ENCODE measurements at places on chromosomes 2 and 18.

DNA sequence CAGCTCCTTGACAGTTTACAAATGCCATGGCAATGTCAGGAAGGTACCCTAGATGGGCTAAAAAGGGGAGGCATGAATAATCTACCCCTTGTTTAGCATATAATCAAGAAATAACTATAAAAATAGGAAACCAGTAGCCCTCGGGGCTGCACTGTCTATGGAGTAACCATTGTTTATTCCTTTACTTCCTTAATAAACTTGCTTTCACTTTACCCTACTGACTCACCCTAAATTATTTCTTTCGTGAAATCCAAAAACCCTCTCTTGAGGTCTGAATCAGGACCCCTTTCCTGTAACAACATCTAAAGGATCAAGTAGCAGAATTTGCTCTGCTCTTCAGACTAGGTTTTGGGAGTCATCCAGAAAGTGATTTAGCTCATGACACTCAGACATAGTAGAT lies 43.7 kb downstream of the CD8B2 start:
- DNase-seq, result no peak

GRCh38 chr2:128466376-128466775 lies 147.7 kb upstream of the HS6ST1 start:
- DNase-seq, result no peak

GRCh38 chr2:12861344-12861930 lies 144.7 kb downstream of the TRIB2 start:
- DNase-seq, result no peak

DNA sequence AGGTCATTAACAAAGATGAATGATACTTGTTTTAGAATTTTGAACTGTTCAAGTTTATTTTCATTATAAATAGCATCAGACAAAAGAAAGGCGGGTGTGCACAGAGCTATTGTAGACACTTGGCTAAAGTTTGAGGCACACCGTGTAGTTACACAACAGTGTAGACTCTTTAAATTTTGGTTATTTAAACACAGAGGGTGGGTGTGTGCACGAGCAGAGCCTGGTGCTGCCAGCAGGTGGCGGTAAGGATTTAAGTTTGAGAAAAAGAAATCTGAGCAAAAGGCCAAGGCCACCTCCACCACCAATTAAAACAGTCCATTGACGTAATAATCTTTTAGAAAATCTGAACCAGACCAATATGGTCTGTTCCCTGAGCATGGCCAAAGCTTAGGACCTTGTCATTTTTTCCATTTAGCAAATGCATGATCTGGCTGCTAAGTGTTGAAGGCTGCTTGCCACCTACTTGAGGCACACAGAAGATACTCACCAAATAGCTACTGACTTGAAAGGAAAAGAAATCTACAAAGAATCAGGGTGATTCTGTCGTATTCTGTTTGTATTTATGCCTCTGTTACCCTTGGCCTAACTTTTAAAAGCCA lies 14.3 kb downstream of the COPS7B start:
- no peak for DNase-seq

DNA sequence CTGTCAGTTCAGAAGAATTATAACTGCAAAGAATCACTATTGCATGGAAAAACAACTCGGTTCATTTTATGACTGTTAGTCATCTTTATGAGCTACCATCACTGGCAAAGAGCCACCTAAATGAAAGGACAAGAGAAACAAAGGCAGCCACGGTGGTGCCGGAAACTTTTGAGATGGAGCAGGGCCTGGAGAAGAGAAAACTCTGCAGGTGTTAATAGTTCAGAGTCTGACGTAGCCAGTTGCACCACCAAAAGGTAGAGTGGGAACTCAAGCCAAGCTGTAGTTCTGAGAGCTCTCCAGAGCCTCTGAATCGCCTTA lies 110.9 kb downstream of the FTCDNL1 start:
- DNase-seq, result no peak

Data from stimulated activated CD8-positive, alpha-beta memory T cell treated with anti-CD3 and anti-CD28 coated beads, Interleukin-15, amount 100 ng/mL, for 4 hours (primary cell).